ENCODE measurements at places on chromosomes 16 and 17.

DNA sequence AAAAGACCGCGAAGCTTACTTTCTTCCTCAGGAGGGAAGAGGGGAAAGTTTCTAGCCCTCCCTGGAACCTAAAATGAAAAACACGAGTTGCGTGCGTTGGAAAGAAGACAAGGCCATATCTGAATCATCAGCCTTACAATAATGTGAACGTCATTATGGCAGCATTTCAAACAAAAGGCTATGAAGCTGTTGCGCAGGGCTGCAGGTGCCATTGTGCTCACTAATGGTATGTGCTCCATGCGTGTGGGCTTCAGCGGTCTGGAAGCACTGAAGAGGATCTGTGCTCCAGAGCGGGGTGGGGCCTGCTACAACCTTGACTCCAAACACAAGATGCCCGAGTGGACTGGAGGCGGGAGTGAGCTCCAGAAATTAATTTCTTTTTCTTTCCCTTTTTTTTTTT, 12.1 kb upstream of the CYB5B start:
- DNase-seq: no peak

DNA sequence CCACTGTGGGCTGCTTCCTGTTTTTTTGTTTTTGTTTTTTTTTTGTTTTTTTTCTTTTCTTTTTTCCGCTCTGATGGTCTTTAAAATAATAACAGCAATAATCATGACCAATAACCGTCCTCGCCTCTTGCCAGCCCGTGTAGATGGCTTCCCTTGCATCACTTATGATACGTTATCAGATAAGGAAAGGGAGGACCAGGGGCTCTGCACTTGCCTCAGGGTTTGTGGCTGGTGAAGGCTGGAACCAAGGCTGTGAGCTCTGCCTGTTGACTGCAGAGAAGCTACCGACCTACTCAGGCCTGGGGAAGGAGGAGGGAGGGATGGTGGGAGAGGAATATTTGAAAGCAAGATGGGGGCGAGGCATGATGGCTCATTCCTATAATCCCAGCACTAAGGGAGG, 114.0 kb upstream of the SDK2 start:
- no peak for DNase-seq

DNA sequence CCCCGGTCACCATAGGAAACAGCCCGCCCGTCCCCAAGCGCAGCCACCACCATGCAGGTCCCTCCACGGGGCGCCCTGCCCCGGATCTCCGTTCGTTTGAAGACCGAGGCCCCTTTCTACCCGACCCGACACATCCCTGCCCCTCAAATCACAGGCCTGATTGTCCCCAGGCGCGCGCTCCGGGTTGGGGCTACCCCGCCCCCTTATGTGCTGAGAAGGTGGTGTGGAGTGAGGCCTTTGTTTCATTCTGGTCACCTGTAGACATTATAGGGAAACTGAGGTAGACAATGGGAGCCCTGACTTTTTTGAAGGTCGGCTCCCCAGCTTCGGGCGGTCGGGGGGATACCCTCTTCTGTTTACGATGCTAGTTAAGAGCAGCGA, 763 bp upstream of the ACTG1 start:
- peak; percentile 47 for DNase-seq

GRCh38 chr17:78130437-78131101, at the start of gene TMC8:
TSS of gene TMC8 (plus strand) at chr17:78130771. CDS start at chr17:78131589, 818 bp downstream.
- peak; percentile 71 for DNase-seq

- no peak for DNase-seq
Measured at GRCh38 chr16:58306327-58306726, 11.5 kb upstream of the PRSS54 start.

DNA sequence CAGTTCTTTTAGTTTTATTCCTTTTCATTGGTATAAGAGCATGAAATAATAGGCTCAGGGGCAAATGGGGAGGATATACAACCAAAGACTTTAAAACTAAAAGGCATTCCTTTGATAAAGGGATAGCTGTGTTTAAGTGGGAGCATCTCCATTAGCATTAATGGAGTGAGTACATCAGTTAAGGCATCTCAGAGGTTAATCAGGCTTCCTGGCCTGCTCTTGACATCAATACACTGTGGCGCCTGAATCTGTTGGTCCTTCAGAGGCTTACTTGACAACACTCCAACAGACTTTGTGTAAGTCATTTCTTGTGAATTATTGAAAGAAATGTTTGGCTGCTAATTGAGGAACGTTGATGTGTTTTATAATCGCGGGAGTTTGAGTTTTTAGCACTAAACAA, 230.7 kb downstream of the BCAS3 start:
- no peak for DNase-seq

DNA sequence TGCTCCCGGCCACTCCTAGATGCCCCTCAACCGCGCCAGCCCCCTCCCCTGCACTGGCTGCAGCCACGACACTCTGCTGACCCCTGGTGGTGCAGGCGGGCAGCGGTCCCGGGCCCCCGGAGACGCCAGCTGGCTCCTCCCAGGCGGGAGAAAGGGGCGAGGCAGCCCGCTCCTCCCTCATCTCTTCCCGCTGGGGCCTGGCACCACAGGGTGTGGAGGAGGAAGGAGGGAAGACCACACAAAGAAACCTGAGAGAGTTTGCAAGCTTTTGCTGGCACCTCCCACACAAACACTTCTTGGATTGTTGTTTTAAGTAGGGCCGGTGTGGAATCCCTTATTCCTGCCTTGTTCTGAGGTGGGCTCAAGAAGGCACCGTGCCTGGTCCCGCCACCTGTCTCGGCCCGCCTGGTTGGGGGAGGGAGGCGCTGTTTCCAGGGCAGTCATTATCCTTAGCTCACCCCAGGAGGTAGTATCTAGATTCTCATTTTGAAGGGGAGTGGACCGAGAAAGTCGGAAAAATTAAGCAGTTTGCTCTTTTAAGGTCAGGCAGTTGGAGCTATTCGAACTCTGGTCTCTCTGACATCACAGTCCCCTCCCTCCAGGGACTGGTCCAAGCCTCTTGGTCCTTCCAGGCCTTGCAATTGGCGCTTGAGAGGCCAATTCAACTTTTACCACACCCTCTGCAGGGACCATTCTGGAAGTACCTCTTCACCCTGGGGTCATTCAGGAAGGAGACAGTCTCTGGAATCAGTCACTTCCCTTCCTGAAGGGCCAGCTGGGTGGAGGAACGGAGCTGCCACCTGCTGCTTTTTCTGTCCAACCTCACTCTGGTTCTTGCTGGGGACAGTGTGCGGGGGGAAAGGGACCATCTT, 959 bp upstream of the ANKRD13B start:
- peak; percentile 69 for DNase-seq

DNA sequence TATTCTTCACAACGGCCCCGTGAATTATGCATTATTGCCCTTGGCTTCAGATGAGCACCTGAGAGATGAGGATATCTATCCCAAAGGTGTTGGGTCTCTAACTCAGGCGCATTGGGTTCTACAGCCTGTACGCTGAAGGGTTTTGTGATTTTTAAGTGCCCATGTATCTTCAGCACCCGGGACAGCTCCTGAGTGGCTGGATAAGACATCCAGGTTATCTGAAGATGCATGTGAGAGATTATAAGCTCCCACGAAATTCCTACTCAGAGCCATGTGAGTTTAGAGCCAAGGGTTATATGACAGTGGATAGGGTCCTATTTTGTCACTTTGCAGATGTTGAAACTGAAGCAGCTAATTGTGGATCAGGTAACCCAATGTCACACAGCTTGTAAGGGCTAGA, 612.3 kb upstream of the EEF2KMT start:
- no peak for DNase-seq

- no peak for DNase-seq
Measured at GRCh38 chr17:82258555-82258954, 14.9 kb downstream of the CSNK1D start.

DNA sequence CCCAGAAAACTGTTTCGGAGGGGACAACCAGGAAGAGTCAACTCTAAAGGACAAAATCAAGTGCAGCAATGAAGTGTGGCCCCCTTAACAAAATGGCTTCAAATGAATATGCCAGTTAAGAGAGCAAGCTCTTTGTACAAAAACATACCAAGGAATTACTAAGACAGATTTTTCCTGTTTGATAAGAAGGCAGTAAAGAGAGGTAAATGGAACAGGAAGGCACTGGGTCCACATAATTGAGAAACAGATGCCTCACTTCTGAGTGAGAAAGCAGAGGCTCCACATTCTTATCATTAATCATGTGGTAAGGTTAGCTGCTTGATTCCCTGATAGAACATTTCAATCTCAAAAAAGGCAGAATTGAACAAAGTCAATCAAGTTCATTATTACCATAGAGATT, 44.9 kb downstream of the MBTD1 start:
- DNase-seq: no peak

- no peak for DNase-seq
Measured at GRCh38 chr16:57987441-57988177, 12.9 kb downstream of the ZNF319 start.

- DNase-seq: no peak
Measured at GRCh38 chr17:1181753-1182137, 2.0 kb upstream of the ABR start.

DNA sequence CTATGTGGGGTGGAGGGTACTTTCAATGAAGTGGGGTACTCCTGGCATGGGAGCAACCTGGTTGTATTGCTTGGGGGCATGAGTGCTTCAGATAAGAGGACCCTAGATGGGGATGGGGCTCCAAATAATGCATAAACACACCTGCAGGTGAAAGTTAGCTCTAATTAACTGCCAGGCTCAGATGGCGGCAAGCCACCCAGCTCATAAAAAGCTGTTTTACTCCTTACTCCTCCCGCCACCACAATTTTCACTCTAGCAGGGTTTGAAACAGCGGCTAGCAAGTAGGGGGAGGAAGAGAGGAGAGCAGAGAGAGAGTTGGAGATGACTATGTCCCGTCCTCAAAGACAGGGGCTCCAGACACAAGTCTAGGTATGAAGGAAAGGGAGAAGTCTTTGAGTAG, 117.7 kb upstream of the WSCD1 start:
- no peak for DNase-seq

GRCh38 chr16:57624806-57625500, 3.5 kb upstream of the ADGRG1 start:
- no peak for DNase-seq

GRCh38 chr17:75854101-75854748, 910 bp downstream of the WBP2 start:
- no peak for DNase-seq

DNA sequence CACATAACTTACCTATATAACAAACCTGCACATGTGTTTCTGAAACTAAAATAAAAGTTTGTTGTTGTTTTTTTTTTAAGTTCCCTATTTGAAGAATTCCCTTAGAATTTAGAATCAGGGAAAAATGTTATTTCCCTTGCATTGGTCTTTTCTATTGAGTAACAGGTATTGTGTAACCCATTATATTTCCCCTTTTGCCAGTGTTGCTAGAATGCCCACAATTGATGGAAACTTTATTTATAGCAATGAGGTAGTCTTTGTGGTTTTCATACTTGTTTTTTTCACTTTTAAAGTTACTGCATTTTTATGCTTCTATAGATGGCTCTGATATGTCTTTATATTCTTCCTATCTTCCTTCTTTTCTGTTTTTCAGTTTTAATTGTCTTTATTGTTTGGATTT, 3.9 kb downstream of the NLRP1 start:
- DNase-seq: no peak

DNA sequence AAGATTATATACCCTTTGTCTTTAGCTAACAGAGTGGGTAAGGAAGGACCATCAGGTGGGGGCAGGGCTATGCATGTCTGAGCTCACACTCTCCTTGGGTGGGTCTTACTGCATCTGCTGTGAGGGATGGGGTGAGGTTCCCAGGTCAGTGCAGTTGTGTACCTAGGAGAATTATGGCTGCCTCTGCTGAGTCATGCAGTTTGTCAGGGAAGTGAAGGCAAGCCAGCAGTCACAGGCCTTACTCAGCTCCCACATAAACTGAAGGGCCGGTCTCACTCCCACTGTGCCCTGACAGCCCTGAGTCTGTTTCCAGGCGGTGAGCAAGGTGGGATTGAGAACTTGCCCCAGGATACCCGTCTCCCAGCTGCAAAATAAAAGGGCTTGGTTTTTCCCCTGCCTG, 328.6 kb downstream of the MAP2K6 start:
- DNase-seq: no peak

DNA sequence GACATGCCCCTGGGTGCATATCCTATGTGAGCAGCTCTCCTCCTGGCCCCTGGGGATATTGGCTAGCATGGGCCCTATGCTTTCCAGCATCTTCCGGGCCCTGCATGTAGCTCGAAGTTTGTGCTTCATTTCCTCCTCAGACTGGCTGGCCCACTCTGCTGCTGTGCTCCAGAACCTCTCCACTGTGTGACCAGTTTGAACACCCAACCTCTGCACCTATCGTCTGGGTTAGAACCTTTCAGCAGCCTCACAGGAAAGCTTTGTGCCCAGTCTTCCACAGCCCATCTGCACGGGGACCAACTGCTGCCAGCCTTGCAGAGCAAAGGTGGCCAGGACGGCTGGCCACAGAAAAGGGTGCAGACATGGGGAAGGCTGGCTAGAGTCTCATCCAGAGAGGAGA, 10.2 kb upstream of the CLEC18B start:
- DNase-seq: no peak

GRCh38 chr16:73021866-73022495, 25.9 kb downstream of the ZFHX3 start:
- no peak for DNase-seq

DNA sequence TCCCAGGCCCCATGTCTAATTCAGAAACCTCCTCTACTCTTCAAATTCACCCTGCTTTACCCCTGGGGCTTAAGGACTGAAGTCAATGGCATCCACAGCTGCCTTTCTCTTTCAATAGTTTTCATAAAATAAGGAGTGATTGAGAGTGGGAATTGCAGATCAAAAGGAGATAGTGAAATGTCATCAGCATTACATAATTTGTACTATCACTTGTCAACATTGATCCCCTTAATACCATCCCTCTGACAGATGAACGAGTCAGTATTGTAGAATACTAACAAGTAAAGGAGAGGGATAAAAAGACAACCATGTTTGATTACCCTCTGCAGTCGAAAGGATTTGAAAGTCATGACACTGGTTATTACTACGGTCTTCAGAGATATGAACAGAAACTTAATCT, 212.4 kb downstream of the TMEM114 start:
- no peak for DNase-seq

DNA sequence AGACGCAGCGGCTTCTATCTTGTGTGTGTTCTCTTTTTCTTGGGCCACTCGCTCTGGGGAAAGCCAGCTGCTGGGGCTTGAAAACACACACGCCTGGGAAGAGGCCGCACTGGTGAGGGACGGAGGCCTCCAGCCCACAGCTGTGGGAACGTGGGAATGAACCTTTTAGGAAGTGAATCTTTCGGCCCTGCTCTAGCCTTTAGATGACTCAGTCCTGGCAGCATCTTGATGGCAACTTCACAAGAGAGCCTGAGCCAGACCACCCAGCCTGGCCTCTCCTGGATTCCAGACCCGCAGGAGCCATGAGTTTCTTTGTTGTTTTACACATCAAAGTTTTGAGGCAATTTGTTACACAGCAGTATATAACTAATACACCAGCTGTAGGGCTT, 2.2 kb upstream of the PDPK1 start:
- no peak for DNase-seq

DNA sequence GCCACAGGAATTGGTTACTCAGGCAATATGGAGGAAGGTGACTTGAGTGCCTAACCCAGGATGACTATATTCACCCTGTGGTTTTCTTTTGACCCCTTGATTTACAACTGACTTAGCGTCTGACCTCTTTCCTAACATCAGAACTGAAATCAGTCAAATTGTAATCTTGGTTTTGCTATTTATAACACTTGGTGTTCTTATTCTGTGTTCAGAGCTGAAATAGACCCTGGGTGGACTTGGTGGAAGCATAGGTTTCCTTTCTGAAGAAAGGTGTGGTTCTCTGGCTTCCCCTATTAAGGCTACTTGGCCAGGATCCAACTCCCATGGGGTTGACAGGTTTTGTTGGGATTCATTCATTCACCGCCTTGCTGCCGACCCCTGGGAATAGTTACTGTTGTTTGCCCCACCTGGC, 80.8 kb downstream of the CLEC16A start:
- no peak for DNase-seq

Data from activated gamma-delta T cell treated with anti-CD3 and anti-CD28 coated beads, Interleukin-2, amount 50 U/mL, for 16 hours (primary cell).